ENCODE measurements at places on chromosomes 12 and 14. TPM values are rescaled to one million over a fixed set of nuclear protein-coding genes. Genes with fewer than 3 reads are reported as not detected.

DNA sequence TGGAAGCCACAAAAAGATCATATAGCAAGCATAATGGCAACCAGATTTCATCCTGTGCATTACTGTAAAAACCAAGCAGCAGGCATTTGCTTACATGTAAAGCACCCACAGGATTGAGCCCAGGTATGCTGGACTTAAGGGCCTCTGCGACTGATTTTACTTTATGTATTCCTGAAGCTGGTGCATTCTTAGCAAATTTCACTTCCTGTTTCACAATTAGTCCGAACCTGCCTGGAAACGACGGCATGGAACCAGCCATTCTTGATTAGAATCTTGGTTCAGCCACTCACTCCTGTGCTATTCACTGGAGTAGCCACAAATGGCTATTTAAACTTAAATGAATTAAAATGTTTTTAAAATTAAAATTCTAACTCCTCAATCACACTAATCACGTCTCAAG is 239.2 kb downstream of the NUAK1 start:
- no peak overlapping the region for H3K27ac ChIP-seq
- H3K4me1 ChIP-seq, result peaks cover 2% of the 10 kb centered on the region
- no peak overlapping the region for H3K4me3 ChIP-seq

GRCh38 chr14:106518054-106518943 is 991.9 kb downstream of the TMEM121 start:
- H3K36me3 ChIP-seq, result no peaks in the 10 kb centered on the region
- no peaks in the 10 kb centered on the region for H3K4me1 ChIP-seq
- H3K27ac ChIP-seq, result no peak overlapping the region
- DNase-seq, result no peak
- peaks cover 2% of the 10 kb centered on the region for H3K27me3 ChIP-seq
- H3K4me3 ChIP-seq, result no peak overlapping the region

DNA sequence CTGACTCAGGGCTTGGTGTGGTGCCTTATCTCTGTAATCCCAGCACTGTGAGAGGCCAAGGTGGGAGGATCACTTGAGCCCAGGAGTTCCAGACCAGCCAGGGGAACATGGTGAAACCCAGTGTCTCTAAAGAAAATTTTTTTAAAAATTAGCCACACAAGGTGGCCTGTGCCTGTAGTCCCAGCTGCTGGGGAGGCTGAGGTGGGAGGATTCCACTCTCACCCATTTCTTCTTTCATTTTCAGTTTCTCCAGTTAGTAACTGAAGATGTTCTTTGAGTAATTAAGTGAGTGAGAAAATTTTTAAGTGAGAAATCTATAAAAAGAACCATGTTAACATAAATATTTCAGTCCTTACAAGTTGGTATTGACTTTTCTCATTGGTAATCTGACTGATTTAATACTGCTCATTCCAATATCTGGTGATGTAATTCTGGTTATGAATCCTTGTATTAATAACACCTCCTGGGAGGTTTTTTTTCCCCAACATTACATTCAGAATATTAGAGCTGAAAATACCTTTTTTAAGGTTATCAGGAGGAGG is 6.1 kb downstream of the METTL3 start:
- H3K4me3 ChIP-seq, result no peak overlapping the region
- H3K27me3 ChIP-seq, result peaks cover 2% of the 10 kb centered on the region
- peaks cover 7% of the 10 kb centered on the region for H3K4me1 ChIP-seq
- peaks cover 27% of the 10 kb centered on the region for H3K36me3 ChIP-seq
- DNase-seq, result no peak
- H3K27ac ChIP-seq, result no peak overlapping the region

GRCh38 chr14:33986804-33987203 is 35.9 kb upstream of the EGLN3 start:
- H3K36me3 ChIP-seq, result no peaks in the 10 kb centered on the region
- H3K4me1 ChIP-seq, result peaks cover 9% of the 10 kb centered on the region
- H3K4me3 ChIP-seq, result no peak overlapping the region
- no peaks in the 10 kb centered on the region for H3K27me3 ChIP-seq

The CMA1 gene
- not detected for total RNA-seq

Measured in endothelial cell (in vitro differentiated cells).